ENCODE measurements at places on chromosomes 4 and X.

DNA sequence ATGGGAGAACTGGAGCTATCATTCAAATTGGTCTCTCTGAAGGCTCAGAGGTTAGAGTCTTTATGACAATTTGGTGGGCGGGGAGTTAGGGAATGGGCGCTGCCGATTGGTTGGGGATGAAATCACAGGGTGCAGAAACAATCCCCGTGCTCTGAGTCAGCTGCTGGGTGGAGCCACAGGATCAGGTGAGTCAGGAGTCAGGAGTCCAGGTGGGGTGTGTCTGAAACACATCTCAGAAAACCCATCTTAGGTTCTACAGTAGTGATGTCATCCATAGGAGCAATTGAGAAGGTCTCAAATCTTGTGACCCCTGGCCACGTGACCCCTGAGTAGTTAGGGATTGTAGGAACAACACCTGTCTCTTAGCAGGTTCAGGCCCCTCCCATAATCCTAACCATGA, 41.6 kb upstream of the TLR3 start:
- DNase-seq, result no peak

DNA sequence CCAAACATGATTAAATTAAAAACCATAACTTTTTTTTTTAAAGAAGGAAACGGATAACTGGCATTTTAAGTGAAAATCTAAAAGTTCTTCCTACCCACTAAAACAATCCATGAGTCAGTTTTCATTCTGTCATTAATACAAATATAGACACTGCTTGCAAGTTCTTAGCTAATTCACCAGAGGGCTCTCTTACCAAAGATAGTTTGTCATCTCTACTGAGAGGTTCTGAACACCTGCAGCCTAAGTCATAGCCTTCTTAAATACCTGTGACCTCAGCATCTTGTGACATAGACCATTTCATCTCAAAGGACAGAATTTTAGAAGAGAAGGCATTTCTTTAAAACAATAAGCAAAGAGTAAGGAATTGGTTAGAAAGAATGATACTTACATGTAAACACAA, 65.3 kb upstream of the FAM120C start:
- peak; percentile 21 for DNase-seq

- DNase-seq, result peak; percentile 11
These were observed 66.0 kb upstream of the STOX2 start for GRCh38 chr4:183838987-183839712.

GRCh38 chrX:148836741-148837140, 336.3 kb downstream of the AFF2 start:
- no peak for DNase-seq

- no peak for DNase-seq
These were observed 54.4 kb downstream of the VGLL1 start for GRCh38 chrX:136586386-136586785.

DNA sequence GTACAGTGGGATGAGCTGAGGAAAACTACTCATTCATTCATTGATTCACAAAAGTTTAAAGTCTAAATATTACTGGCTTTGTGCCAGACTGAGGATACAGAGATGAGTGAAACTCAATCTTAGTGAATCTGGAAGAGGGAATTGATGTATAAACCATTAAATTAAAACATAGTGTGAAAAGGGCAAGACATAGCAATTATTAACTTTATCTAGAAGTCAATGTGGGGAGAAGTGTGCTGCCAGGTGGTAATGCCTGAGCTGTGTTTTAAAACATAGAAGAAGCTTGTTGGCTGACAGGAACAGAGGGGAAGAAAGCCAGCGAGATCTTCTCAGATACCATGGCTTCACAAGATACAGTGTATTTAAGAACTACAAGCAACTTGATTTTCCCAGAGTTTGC, 153.4 kb downstream of the BMPR1B start:
- no peak for DNase-seq

DNA sequence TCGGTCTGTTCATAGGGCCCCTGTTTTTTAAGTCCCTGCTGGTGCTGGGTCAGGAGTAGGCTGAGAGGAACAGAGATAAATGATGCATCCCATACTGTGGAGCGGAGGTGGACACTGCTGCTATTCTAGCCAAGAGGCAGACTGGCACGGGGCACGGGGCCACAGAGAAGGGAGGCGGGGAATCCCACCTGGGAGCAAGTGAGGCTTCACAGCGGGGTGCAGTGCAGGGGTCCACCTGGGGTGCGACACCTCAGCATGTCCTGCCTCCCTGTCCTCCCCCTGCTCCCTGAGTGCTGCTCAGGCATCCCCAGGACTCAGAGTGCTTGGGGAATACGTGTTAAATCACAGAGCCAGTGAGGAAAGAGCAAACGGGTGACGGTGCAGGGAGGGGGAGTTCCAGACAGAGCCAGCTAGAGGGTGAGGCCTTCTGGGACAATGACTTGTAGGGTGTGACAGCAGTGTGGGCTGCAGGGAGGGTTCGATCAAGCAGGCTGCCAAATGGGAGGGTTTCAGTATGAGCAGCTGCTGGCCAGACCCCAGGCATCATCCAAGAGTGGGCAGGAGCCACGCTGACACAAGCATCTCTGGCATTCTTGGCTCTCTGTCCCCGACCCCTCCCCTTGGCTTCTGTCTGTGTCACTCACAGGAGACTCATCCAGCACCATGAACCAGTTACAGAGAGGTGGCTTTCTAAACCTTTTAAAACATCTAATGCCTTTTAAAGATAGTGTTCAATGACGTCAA, 13.7 kb upstream of the HTRA3 start:
- no peak for DNase-seq

- peak; percentile 64 for DNase-seq
These were observed 163.2 kb downstream of the PRKX start for GRCh38 chrX:3550160-3550751.

- peak; percentile 13 for DNase-seq
These were observed 66.0 kb upstream of the PHOX2B start for GRCh38 chr4:41814565-41814964.

- DNase-seq, result no peak
These were observed 224.2 kb downstream of the STIM2 start for GRCh38 chr4:27084685-27085361.

- no peak for DNase-seq
These were observed 95.1 kb downstream of the MAD2L1 start for GRCh38 chr4:119971431-119972084.

DNA sequence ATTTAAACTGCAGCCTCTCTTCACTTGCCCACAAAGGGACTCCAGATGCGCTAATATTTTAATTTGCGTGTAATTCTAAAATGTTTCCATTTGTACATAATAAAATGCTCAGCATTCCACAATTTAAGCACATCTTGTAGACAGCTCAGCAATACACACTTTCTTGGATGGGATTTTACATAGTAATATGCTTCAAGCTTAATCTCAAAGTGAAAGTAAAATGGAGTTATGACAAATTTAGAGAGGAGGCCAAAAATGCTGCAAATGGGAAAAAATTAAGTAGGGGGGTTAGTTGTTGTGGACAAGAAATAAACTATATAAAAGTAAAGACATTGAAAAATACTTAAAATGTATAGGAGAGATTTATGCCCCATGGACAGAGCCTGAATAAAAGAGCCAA, 149.1 kb downstream of the FBXO8 start:
- no peak for DNase-seq

DNA sequence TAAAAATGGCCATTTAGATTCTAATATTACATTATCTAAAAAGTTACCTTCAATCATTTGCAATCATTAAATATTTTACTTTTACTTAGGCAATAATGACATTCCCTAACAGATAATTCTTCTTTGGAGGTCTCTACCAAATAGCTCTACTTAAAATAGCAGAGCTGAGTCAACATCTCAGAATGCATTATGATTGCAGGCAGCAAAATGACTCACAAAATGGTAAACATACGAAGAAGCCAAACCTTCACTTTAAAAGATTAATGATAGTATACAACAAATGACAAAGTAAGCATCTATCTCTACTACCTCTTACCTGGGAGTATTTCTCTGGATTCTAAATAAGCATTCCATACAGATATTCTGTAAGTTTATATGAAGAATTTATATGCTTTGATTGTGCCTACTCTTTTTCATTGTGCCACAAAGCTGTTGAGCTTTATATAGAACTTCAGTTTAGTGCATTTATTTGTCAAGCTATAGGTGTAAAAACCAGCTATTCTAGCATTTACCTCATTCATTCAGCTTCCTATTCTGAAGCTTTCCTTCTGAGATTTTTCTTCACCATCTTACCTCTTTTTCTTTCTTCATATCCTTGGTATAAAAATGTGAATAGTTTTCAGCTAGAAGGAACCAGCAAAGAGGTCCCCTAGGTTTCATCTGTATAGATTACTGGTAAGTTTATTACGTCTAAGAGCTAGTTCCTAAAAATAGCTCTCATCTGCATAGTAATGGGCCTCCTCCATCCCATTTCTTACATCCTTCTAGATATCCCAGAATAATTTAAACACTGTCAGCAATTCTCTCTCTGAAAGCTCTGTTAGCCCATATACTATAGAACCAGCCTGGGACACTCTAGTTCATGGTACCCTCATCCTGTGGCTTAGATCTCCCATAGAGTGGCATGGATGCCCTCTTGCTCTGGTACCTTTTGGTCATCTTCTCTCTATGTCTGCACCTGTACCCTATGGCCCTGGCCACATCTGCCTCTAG, 17.2 kb upstream of the SPCS3 start:
- no peak for DNase-seq

GRCh38 chr4:131304686-131305085, 1844.4 kb upstream of the PCDH10 start:
- no peak for DNase-seq

DNA sequence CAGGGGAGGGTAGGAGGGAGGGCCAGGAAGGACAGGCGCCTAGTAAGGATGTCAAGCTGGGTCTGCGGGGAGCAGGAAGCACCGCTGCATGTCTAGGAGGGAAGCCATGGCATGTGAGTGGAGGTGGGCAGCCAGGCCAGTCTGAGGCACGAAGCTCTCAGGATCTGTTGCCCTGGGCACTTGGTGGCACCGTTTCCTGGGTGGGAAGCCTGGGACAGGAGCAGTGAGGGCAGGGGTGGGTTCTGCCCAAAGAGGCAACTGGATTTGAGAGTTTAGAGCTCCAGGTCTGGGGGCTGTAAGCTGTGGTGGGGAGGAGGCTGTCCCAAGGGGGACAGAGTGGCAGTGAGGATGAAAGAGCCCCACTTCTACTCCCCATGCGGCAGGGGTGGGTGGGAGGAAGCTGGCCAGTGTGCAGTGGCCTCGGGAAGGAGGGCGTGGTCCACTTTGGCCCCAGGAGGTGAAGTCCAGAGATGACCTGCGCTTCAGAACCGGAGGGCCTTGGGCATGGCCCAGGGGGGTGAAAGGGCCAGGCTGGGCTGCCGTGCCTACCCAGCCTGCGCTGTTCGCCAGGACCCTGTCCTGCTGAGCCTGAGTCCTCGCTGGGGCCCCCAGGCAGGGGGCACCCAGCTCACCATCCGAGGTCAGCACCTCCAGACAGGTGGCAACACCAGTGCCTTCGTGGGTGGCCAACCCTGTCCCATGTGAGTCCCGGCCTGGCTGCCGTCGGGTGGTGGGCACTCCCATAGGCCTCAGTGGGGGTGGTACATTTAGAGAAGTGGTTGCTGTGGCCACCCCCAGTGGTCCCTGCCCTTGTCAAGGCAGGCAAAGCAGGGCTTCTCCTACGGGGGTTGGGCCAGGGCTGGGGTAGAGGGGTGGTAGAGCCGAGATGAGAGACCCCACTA, 8.3 kb upstream of the SRPK3 start:
- no peak for DNase-seq

- no peak for DNase-seq
These were observed 56.7 kb upstream of the TMEM131L start for GRCh38 chr4:153409412-153409811.

GRCh38 chrX:130896026-130896425, 7.0 kb downstream of the ENOX2 start:
- DNase-seq, result no peak

GRCh38 chr4:142044271-142044670, 407.9 kb downstream of the IL15 start:
- DNase-seq, result no peak

DNA sequence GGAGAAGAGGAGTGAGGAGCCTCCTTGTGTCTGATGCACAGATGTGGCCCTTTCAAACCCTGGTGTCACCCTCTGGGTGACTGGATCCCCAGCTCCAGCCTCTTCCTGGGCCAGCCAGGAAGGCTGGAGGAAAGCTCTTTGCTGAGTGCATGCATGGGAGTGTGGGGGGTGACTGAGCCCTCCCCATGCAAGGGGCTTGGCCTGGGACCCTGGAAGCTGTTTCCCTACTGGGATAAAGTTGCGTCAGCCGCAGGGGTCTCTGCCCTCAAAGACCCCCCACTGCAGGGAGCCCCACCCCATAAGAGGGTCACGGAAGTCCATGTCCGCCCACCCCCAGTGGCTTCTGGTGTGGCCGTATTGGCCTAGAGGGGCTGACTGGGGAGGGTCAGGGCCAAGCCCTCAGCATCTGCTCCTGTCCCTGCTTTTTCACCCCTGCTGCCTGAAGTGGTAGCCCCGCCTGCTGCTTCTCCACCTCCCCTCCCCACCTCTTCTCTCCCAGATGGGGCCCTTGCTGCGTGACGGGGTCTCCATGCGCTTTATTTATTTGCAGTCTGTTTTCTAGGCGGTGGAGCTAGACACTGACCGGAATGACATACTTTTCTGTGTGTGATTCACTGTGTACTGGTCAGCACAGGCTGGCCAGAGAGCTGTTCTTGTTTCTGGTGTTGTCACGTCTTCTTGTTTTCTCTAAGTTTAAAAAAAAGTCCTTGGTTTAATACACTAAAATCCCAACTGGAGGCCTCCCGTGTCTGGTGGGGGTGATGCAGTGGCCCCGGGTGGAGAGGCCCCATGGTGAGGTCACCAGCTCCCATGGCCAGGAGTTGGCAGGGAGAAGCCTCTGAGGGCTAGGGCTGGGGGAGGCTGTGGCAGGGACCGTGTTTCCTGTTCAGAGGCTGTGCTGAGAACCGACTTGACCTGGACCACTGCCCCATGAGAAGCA, 3.6 kb downstream of the SMIM10L2A start:
- DNase-seq, result no peak

DNA sequence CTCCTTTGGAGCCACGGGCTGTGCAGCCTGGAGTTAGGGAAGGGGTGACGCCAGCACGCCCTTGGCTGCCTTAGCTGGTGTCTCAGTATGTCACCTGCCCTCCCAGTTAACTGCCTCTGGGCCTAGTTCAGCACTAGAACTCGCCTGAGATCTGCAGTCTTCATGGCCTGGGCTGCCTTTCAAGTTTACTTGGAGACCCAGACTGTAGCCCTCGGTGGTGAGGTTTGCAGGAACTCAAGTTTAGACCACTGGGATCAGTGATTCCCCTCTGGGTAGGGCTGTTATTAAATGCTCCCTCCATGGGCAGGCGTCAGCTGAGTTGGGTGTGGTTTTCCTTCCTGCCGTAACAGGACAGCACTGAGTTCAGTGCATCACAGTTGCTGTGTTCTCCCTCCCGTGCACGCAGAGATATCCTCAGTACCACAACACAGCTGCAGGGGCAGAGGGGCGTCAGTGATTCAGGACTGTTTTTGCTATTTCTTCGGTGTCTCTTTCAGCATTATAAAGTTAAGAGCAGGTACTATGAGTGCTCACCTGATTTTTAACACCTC, 30.5 kb downstream of the PLAC8 start:
- no peak for DNase-seq

- no peak for DNase-seq
These were observed 4.8 kb upstream of the EXOSC9 start for GRCh38 chr4:121796283-121796682.
